Stimulated activated CD4-positive, alpha-beta T cell treated with anti-CD3 and anti-CD28 coated beads, Interleukin-4, amount 100 ng/mL, for 1 hour (primary cell): ENCODE measurements at places on chromosomes 1 and 21.
A peak's percentile ranks its signal among the peaks of the same experiment; 100 is the strongest.

- no peak for DNase-seq
Observed at GRCh38 chr1:116376729-116377086, 3.7 kb downstream of the ATP1A1 start.

- DNase-seq = no peak
Observed at GRCh38 chr1:220550811-220551399, 23.0 kb downstream of the MARK1 start.

- no peak for DNase-seq
Observed at GRCh38 chr1:213418268-213419071, 367.4 kb downstream of the RPS6KC1 start.

DNA sequence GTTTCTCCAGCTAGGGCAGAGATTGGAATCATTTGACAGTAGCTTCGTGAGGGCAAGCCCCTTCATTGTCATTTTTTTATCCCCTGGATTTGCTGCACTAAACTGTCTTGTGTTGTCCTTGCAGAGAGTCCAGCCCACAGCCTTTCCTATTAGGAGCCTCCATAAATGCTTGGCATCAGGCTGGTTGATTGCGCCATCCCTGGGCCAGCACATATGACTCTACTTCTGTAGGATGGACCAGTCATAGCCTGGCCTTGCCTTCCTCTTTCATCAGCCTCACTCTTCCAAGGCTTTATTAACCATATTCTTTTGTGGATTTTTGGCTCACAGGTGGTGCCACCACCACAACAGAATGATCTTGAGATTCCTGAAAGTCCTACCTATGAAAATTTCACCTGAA, 31.4 kb downstream of the LY9 start:
- no peak for DNase-seq

- DNase-seq = no peak
Observed at GRCh38 chr1:46806196-46807020, 7.6 kb downstream of the CYP4B1 start.

DNA sequence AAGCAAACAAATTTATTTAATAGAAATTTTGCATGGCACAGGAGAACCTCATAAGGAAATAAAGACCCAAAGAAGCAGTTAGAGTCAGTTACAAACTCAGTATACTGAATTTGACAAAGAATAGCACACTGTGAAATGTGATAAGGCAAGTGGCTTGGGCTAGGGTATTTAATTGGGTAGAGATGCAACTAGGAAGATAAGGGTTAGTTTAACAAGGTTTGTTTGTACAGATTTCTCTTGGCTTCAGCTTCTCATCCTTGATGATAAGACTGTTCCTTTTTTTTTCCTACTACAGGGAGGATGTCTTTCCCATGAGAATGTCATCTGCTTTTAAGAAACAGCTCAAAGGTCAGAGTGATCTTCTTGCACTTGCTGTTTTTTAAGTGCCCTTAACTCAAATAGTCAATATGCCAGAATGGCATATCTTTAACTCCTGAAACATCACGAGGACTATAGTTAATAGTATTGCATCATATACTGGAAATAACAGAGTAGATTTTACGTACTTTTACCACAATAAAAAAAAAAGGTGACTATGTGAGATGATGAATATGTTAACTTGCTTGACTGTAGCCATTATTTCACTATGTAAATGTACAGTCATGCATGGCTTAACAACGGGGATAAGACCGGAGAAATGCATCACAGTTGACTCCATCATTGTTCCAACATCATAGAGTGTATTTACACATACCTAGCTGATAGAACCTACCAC, 9.2 kb upstream of the TRAF3IP3 start:
- no peak for DNase-seq

DNA sequence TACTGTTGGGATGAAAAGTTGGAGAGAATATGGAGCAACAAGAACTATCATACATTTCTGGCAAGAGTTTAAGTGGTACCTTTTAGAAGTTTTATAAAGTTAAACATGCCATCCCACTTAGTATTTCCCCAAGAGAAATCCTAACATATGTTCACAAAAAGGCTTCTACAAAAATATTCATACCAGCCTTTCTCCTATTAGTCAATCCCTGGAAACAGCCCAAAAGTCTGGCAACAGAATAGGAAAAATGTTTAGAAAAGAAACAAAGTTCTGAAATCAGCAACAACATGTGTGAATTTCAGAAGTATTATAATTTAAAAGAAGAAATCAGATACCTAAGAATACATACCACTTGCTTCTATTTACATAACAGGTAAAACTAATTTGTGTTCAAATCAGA, 271.0 kb downstream of the DSCAM start:
- DNase-seq = no peak

GRCh38 chr1:117616967-117617366, 11.1 kb downstream of the TENT5C start:
- DNase-seq = no peak

- no peak for DNase-seq
Observed at GRCh38 chr21:42599962-42600361, 53.5 kb upstream of the PDE9A start.

GRCh38 chr1:226360106-226360746, 47.7 kb downstream of the PARP1 start:
- DNase-seq = no peak

DNA sequence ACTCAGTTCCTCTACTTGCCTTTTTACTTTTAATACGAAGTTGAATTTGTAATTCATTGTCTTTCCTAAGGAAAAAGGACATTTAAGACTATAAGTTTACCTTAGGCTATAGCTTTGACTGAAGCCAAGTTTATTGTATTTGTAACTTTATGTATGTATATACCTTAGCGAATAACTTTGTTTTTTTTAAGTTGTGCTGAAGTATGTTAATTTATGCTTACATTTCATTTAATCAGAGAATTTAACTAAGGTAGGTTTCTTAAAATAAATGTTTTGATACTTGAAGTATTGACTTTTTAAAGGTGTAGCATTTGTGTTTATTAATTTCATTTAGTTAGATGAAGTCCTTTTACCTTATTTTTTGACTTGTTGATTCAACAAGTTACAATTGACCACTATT, 55.2 kb upstream of the TPTE start:
- DNase-seq = no peak

- no peak for DNase-seq
Observed at GRCh38 chr21:28892199-28893111, 100.2 kb downstream of the LTN1 start.

- DNase-seq = no peak
Observed at GRCh38 chr1:24341260-24341659, 22.1 kb downstream of the GRHL3 start.

- no peak for DNase-seq
Observed at GRCh38 chr1:178659789-178660208, 65.2 kb upstream of the RALGPS2 start.

DNA sequence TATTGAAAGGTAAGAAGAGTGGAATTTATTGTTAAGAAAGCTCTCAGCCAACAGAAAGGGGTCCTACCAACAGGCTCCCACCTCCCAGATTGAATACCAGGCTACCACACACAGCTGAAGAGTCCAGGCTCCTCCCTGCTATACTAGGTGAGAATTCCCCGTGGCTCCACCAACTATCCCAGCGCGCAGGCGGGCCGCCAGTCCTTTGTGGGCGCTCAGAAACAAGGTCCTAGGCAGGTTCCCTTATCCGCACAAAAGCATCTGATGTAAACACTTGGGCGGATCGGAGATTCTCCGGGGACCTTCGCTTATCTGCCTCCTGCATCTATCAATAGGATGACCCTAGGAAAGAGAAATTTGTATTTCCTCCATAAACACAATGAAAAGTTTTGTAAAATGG, 423.9 kb upstream of the ADGRL4 start:
- no peak for DNase-seq

DNA sequence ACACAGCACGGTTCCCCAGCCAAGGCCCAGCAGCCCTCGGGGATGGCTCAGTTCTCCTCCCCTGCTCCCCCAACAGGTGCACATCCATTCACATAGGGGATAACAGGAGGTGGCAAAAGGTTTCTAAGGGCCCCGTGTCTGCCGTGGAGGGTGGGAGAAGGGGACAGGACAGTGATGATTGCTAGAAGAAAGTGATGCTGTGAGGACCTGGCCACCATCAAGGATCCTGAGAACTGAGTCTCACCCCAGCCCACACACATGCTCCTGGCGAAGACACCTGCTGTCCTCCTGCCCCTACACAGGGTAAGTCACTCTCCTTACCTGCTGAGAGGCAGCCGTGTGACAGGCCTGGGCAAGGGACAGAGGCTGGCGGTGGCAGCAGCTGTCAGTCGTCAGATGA, 54.5 kb downstream of the GNG4 start:
- DNase-seq = no peak

DNA sequence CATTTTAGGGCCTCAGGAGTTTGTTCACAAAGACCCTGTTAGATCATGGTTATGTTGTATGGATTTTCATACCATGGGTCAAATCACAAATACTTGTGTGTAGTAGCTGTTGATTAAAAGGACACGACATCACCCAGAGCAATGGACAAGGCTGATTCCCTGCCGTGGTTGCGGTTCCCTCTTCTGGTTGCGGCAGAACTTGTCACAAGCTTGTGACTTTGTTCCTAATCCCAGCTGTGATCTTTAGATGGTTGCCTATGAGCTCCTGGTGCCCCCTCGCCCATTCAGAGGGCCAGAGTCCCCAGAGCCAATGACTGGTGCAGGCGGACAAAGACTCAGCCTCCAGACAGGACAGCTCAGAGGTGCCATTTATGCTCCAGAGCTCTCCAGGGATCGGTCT, 11.8 kb upstream of the SDHB start:
- DNase-seq = no peak

DNA sequence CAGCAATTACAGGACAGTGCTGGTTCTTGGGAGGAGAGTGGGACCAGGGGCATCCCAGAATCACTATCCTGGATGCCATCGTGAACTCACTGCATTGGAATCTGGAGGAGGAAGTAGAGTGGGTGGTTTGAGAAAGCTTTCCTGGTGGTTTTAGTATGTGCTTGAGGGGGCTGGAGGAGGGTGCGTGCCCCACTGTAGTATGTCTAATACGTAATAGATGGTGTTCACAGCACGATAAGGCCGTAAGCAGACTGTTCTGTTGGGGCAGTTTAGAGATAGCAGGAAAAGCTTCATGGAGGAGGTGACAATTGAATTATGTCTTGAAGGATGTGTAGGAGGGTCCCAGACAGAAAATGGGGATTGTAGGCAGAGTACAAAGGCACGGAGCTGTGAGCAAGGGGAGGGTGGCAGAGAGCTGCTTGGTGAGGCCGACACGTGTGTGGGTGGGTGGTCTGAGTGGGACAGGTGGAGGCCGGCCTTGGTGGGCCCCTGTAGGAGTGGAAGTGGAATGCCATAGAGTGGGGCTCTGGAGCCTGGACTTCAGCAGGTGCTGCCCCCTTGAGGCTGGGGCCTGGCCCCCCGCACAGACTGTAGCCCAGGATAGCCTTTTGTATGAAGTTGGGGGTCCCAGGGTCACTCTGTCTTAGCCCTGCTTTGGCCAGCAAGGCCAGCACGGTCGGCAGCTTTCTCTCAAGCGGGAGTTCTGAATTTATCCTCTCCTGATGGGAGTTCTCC, 37.0 kb downstream of the IL6R start:
- peak; percentile 22 for DNase-seq

DNA sequence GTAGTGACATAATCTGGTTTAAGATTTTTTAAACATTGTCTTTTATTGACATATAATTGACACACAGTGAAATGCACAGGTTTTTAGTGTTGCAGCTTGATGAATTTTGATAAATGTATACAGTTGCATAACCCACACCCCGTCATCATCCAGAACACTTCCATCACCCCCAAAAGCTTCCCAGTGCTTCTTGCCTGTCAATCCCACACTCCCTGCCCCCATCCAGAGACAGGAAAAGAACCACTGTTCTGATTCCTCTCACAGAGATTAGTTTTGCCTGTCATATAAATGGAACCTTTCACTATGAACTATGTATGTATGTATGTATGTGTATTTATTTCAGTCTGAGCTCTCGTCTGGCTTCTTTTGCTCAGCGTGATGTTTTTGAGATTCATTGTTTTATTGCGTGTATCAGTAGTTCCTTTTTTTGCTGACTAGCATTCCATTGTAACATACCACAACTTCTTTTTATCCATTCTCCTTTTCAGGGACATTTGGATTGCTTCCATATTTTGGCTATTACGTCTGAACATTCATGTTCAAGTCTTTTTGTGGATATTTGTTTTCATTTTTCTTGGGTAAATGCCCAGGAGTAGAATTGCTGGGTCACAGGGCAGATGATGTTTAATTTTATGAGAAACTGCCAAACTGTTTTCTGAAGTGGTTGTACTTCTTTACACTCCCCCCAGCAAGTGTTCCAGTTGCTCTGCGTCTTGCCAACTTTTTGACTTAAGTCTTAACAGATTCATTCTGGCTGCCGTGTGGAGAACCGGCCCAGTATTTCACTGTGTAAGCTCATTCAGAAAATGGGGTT, 8.7 kb downstream of the UBIAD1 start:
- no peak for DNase-seq

GRCh38 chr1:205287767-205288559, 33.6 kb downstream of the NUAK2 start:
- DNase-seq = peak; percentile 62

DNA sequence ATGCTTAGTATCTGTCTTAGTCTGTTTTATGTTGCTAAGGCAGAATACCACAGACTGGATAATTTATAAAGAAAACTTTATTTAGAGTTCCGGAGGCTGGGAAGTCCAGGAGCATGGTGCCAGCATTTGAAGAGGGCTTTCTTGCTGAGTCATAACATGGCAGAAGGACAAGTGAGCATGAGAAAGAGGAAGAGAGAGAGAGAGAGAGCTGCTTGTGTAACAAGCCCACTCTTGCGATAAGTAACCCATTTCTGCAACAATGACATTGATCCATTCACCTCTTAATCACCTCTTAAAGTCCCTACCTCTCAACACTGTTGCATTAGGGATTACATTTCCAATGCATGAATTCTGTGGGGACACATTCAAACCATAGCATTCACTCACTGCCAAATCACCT, 11.7 kb upstream of the MYOCOS start:
- DNase-seq = no peak

DNA sequence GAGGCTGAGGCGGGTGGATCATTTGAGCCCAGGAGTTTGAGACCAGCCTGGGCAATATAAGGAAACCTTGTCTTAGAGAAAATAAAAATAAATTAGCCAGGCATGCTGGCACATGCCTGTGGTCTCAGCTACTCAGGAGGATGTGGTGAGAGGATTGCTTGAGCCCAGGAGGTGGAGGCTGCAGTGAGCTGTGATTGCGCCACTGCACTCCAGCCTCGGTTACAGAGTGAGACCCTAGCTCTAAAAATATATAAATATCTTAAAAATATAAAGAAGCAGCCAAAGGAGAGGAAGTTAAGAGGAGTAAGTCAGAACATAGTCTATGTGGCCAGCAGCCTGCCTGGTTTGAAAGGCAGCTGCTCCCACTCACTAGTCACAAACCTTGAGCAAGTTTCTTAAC, 4.5 kb upstream of the IL10RB start:
- DNase-seq = no peak

- no peak for DNase-seq
Observed at GRCh38 chr1:34108269-34108668, 56.8 kb downstream of the CSMD2 start.

GRCh38 chr1:185933580-185933979, 199.4 kb downstream of the HMCN1 start:
- no peak for DNase-seq

GRCh38 chr1:214416417-214416816, 135.0 kb downstream of the PTPN14 start:
- no peak for DNase-seq

- no peak for DNase-seq
Observed at GRCh38 chr21:36709868-36710728, 11.2 kb downstream of the SIM2 start.
